ENCODE measurements at places on chromosomes 1 and 21.

GRCh38 chr1:111099289-111099688 lies 40.6 kb downstream of the DRAM2 start:
- DNase-seq = no peak

DNA sequence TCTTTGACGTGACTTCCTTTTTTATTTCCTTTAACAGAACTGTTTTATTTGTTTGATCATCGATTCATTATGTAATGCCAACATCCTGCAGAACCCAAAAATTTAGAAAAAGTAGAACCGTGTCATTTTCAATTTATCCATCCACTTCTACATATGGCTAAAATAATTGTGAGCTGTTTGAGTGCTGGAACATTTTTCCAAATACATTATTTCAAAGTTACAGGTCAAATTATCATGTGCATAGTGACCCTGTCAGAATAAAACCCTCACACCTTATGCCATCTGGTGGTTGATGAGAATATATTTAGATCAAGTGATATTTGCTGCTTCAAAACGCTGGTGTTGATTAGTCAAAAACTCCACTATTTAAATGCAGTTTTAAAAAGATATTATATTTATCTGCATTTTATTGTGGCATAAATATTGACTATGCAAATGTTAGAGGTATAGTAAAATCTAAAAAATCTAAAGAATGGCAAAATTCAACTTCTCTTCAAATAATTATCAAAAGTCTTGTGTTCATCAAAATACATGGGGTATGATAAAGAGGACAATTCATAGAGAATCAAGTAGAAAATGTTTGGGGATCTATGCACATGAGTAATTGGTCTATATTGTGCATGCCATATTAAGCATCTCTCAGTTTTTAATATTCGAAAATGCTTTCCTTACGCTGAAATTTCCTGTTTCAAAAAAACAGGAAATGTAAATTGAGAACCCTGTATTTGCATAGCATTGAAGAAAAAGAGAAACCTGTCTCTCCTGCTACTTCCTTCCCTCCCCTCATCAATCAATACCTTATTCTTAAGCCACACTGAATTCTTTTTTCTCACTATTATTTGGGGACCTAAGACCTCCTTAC lies 39.7 kb downstream of the UBE2U start:
- DNase-seq = no peak

- no peak for DNase-seq
These were observed 472.1 kb downstream of the PTPRU start for GRCh38 chr1:29708381-29708780.

DNA sequence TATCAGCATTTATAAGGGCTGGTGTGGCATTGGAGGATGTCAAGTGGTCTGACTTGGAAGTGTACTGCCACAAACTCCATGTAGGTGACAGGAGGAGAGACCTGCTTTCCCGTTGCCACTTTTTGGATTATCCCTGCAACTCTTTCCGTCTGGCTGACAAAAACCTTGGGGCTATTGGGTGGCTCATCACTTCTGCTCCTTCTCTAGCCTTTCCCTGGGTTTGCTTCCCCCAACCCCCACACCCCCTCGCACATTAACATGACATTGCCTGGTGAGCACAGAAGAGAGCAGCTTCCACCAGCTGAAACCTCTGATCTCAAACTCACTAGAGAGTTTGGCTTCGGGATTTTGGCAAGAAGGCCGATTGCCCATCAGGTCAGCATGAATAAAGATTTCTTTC lies 39.2 kb downstream of the PROX1 start:
- DNase-seq = no peak
